Stimulated activated CD8-positive, alpha-beta memory T cell treated with anti-CD3 and anti-CD28 coated beads, Interleukin-4, amount 100 ng/mL, for 4 hours (primary cell): ENCODE measurements at places on chromosomes 11 and 22.

GRCh38 chr11:65777821-65778361, 2.9 kb downstream of the AP5B1 start:
- DNase-seq = no peak

DNA sequence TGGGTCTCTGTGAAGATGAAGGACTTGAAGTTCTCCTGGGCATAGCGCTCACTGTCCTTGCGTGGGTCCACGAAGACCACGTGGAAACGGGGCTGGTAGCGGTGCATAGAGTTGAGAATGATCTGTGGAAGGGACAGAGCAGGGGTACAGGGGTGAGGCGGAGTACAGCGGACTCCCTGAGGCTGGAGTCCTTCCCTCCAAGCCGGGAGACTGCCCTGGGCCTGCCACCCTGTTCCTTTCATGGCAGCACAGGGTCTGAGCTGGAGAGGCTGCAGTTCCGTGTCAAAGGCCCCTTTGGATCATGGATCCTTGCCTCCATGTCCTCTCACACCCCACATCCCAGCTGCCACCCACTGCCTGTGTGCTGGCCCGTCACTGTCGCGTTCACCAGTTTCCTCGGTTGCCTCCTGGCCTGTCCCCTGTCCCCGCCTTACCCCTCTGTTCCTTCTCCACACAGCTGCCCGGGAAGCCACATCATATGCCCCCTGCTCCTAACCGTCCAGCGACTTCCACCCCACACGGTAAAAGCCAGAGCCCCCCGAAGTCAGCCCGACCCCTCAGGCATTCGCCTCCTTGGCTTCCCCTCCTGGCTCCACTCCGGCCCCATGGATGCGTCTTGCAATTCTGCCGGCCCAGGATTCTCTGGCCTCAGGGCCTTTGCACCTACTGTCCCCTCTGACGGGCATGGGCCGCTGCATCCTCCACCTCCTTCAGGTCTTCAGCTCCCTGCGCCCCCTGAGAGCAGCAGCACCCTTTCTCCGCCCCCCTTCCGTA, 3.4 kb upstream of the NUDT8 start:
- no peak for DNase-seq

DNA sequence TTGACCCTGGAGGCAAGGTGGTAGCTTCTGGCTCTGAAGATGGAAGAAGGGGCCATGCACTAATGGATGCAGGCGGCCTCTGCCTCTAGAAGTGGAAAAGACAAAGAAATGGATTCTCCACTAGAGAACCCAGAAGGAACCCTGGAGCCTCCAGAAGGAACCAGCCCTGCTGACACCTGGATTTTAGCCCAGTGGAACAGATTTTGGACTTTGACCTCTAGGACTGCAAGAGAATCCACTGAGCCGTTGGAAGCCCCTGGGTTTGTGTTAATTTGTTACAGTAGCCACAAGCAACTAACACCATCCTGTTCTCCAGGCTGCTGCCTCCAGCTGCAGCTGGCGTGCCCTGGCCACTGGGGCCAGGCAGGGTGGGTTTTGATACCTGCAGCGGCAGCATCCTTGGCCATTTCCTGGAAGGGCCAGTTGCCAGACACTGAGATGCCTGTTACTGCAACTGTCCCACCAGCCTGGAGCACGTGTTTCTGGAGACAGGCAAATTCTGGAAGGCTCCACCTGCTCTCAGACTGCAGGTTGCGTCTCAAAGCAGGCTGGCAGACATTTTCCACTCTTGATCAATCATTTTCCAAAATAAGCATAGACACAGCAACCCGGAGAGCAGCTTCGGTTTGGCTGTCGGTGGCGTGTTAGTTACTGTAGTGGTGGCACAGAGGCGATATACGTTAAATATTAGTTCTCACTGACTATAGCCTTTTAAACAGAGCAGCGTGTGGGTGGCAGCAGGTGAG, 76.8 kb upstream of the PARVG start:
- DNase-seq = no peak

DNA sequence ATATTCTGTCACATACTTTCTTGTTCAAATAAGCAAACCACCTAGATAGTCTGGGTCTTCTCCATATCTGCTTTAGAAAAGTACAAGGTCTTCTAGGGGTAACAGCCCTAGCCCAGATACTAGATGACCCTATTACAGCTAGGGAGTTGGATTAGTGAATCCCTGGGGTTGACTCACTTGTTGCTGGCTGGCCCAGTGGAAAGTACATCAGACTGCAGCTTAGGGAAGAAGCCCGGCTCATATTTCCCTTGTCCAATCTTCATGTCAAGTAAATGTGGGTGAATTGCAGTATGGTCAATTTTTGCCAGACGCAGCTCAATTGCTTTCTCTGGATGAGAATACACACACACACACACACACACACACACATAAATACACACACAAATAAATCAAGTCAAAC, 79.1 kb upstream of the SCUBE2 start:
- no peak for DNase-seq

DNA sequence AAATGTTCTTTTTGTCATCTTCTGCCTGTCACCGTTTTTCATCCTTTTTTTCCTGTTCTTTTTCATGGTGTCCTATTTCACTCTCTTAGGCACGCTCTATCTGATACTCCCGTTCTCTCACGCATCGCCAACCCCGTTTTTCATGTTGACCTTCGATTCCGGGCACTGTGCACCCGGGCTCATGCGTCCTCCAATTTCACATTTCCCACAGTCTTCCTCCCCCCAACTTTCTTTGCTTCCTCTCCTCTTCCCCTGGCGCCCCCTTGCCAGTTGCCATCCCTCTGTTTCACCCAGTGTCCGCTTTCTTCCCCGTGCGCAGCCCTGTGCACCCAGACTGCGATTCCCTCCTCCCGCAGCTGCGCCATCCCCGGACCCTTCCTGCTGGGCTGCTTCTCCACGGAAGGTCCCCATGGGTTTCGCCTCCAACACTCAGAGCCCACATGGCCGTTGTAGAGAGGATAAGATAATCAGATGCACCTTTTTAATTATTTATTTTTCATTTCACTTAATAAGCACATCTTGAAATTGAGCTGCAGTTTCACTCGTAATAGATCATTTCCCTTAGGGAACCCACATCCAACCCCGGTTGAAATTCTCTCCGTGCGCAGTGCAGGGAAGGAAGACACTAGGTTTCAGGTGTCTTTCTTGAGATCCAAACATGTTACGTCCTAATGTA, 791.1 kb downstream of the NTM start:
- DNase-seq = no peak

DNA sequence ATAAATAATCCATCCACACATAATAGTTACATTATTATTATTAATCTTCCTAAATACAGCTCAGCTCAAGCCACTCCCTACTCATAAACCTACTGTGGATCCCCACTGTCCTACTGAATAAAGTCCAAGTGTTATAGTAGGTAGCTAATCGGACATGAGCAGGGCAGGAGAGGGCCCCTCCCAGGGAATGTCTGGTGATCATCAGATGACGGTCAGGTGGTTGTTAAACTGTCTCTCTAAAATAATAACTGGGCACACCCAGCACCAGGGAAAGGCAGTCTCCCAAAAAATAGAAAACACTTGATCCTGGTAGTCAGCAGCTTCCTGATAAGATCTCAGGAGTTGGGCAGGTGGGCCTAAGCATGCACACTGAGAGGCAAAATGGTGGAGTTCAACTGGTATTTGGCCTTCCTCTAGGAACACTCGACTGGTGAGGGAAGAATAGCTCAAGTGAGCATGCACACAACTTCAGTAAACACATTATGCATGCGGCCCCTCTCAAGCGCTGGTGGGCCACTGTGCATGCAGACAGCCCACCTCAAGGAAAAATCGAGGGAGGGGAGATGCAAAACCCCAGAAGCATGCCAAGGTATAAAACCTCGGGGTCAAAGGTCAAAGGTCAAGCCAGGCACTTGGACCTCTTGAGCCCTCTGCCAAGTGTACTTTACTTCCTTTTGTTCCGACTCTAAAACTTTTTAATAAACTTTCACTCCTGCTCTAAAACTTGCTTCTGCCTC, 65.0 kb downstream of the LRRC32 start:
- DNase-seq = no peak

- no peak for DNase-seq
Observed at GRCh38 chr11:69686452-69686851, 11.3 kb upstream of the LTO1 start.

- DNase-seq = no peak
Observed at GRCh38 chr11:124536520-124536919, 6.9 kb downstream of the OR8B12 start.

DNA sequence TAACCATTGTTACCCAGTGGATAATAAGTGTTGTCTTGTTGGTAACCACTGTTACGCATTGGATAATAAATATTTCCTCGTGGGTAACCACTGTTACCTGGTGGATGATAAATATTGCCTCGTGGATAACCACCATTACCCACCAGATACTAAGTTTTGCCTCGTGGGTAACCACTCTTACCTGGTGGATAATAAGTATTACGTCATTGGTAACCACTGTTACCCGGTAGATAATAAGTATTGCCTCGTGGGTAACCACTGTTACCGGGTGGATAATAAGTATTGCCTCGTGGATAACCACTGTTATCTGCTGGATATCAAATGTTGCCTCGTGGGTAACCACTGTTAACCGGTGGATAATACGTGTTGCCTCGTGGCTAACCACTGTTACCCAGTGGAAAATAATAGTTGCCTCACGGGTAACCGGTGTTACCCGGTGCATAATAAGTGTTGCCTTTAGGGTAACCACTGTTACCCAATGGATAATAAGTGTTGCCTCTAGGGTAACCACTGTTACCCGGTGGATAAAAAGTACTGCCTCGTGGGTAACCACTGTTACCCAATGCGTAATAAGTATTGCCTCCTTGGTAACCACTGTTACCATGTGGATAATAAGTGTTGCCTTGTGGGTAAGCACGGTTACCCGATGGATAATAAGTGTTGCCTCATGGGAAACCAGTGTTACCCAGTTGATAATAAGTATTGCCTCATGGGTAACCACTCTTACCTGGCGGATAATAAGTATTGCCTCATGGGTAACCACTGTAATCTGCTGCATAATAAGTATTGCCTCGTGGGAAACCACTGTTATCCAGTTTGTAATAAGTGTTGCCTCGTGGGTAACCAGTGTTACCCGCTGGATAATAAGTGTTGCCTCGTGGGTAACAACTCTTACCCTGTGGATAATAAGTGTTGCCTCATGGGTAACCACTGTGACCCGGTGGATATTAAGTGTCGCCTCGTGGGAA, 21.9 kb upstream of the NXPE4 start:
- DNase-seq = no peak

GRCh38 chr11:59647245-59647980, 21.4 kb downstream of the PATL1 start:
- no peak for DNase-seq

DNA sequence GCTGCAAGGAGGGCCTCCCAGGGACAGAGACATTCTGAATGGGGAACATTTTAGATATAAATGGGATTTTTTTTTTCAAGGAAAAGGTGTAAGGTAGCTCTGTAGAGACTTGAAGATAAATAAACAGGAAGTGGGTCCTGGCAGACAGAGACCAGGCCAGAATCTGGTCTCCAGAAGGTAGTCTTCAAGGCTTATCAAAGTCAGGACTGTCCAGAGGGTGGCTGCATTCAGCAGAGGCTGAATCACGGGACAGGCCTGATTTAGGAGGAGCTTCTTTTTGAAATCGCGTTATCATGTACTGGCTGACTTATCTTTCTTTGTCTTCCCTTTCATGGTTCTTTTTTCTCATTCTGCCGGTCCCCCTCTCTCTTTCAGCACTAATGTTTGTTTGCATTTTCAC, 542.9 kb downstream of the NTM start:
- no peak for DNase-seq

- DNase-seq = no peak
Observed at GRCh38 chr11:69601011-69601975, 39.7 kb upstream of the CCND1 start.

- no peak for DNase-seq
Observed at GRCh38 chr11:125333354-125334073, 162.6 kb downstream of the FEZ1 start.

DNA sequence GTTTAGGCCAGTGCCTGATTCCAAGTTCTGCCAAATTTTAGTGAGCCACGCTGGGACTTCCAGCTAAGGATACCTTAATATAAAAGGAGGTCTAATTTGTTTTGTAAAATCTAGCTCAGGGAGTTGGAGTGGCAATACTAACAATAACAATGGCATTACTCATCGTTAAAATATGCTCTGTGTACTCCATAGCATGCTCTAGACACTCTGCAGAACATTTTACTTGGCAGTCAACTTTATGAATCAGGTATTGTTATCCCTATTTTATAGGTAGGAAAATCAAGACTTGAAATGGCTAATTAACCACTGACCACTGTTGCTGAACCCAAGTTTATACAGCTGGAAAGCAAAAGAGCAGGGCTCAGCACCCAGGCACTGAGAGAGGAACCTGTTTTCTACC, 485.0 kb upstream of the KIRREL3 start:
- no peak for DNase-seq

GRCh38 chr11:67282876-67283371, 6.2 kb upstream of the ANKRD13D start:
- no peak for DNase-seq

- DNase-seq = no peak
Observed at GRCh38 chr11:77776455-77776854, 44.1 kb downstream of the RSF1 start.

GRCh38 chr11:36074941-36075431, 131.1 kb downstream of the LDLRAD3 start:
- no peak for DNase-seq

- DNase-seq = no peak
Observed at GRCh38 chr11:64103277-64103985, 62.5 kb downstream of the MACROD1 start.

DNA sequence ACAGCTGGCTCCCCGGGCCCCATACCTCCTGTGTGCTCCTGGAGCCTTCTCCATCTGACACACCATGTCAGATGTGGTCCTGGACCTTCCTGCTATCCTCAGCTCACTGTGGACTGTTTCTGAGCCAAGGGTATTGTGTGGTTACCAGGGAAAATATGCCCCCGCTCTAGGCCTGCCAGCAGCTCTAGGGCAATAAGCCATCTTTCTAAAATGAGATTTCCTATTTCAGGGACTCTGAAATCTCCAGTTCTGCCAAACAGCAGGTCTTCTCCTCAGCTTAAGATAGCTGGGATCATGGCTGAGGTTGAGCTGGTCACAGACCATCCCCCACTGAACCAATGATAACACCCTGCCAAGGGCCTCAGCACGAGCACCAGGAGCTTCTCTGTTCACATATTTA, 227.6 kb downstream of the ST3GAL4 start:
- no peak for DNase-seq

GRCh38 chr11:123206791-123207434, 11.9 kb upstream of the CLMP start:
- DNase-seq = no peak

DNA sequence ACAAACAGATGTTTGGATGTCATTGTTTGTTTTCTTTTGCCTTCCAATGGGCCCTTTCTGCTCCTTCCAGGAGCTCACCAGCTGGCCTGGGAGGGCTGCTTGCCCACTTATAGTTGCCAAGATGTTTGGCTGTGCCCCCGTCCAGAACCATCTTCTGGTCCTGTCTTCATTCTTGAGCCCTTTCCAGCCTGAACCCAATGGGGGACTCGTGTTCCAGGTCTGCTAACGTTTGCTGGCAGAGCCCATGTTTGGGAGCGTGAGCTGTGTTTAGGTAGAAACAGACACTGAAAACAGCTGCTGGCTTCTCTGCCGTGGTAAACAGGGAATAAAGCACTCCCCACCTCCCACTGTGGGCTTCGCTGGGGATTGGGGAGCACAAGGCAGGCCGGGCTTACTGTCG, 83.2 kb upstream of the SYT13 start:
- no peak for DNase-seq
